ENCODE measurements at places on chromosomes 5 and 9. TPM values are rescaled to one million over a fixed set of nuclear protein-coding genes. Genes with fewer than 3 reads are reported as not detected.
A peak's percentile ranks its signal among the peaks of the same experiment; 100 is the strongest.

DNA sequence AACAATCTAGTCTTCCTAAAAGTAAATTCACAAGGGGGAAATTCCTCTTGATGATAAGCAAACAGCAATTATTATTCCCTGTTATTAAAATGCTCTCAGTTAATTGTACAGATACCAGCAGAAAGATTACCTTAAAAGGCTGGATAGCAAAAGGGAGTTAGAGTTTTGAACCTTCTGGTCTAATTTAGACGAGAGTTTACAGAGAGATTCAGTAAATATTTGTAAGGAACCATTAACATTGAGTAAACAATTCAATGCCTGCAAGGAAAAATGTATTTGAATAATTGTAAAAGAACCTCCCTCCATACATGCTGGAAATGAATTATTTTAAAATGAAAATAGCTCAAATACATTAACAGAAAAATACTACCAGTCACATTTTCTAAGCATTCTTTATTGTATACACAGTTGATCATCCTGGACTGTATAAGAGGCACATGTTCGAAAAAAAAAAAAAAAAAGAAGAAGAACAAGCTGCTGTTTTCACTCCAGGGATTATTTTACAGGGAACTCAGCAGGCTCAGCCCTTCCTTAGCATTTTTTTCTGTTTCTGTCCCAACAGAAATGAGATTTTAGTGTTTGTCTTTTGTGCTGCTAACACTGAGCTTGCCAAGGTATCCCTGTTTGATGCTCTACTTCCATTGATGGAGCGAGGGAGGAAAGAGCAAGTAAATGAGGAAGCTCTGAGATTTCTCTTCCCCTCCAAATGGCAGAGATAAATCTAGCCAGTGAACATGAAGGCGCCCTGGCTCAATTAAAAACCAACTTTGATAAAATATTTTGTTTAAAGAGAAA lies 141.1 kb downstream of the ENC1 start:
- no peak overlapping the region for H3K27ac ChIP-seq
- no peaks in the 10 kb centered on the region for H3K27me3 ChIP-seq
- no peaks in the 10 kb centered on the region for H3K36me3 ChIP-seq
- DNase-seq = no peak

GRCh38 chr5:79302454-79302853 lies 66.5 kb downstream of the JMY start:
- H3K4me3 ChIP-seq = no peak overlapping the region
- peaks cover 30% of the 10 kb centered on the region for H3K36me3 ChIP-seq
- no peaks in the 10 kb centered on the region for H3K27me3 ChIP-seq
- H3K27ac ChIP-seq = no peak overlapping the region
- DNase-seq = no peak
- H3K4me1 ChIP-seq = peaks cover 5% of the 10 kb centered on the region

GRCh38 chr5:54476682-54477081 lies 21.2 kb downstream of the HSPB3 start:
- H3K4me3 ChIP-seq = no peak overlapping the region
- no peak for DNase-seq
- H3K36me3 ChIP-seq = no peaks in the 10 kb centered on the region
- H3K4me1 ChIP-seq = no peaks in the 10 kb centered on the region

- peak; percentile 60 for DNase-seq
- peaks cover 43% of the 10 kb centered on the region for H3K27me3 ChIP-seq
- H3K4me3 ChIP-seq = peak overlapping the region; percentile 72
- no peak overlapping the region for H3K27ac ChIP-seq
- H3K36me3 ChIP-seq = no peaks in the 10 kb centered on the region
Observed at GRCh38 chr5:181207214-181207959, 2.4 kb upstream of the TRIM7 start.

GRCh38 chr9:78607853-78608252 lies 310.9 kb downstream of the PSAT1 start:
- H3K27me3 ChIP-seq = peaks cover 3% of the 10 kb centered on the region
- no peak overlapping the region for H3K27ac ChIP-seq
- H3K4me1 ChIP-seq = no peaks in the 10 kb centered on the region
- H3K4me3 ChIP-seq = no peak overlapping the region
- H3K36me3 ChIP-seq = no peaks in the 10 kb centered on the region

GRCh38 chr9:4333787-4334186 lies 33.9 kb upstream of the GLIS3 start:
- no peak overlapping the region for H3K4me3 ChIP-seq
- H3K27ac ChIP-seq = no peak overlapping the region
- H3K27me3 ChIP-seq = no peaks in the 10 kb centered on the region

DNA sequence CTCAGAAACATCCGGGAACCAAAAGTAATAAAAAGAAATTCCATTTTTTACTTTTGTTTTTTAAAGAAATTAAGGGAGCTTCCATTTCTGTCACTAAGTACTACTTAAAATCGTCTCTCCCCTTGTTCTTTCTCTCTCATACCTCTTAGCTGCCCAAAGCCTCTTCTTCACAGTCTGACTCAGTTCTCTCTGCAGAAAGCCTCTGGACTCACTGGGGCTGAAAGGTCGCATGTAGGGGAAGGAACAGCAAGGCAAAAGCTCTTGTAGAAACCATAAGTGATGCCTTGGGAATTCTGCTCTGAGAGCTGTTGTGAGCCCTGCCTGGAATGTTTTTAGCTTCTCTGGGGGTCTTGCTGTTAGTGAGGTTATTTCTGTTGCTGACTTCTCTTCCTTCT lies 100.8 kb upstream of the RANBP3L start:
- no peak for DNase-seq
- H3K27me3 ChIP-seq = no peaks in the 10 kb centered on the region
- H3K4me3 ChIP-seq = no peak overlapping the region
- H3K27ac ChIP-seq = no peak overlapping the region
- no peaks in the 10 kb centered on the region for H3K4me1 ChIP-seq

- H3K4me3 ChIP-seq = no peak overlapping the region
- H3K27me3 ChIP-seq = no peaks in the 10 kb centered on the region
- H3K4me1 ChIP-seq = no peaks in the 10 kb centered on the region
- no peak for DNase-seq
Observed at GRCh38 chr9:91522481-91522880, 98.8 kb upstream of the NFIL3 start.

GRCh38 chr5:91162534-91163381 lies 220.4 kb downstream of the ARRDC3 start:
- H3K4me3 ChIP-seq = no peak overlapping the region
- no peak overlapping the region for H3K27ac ChIP-seq
- peak; percentile 92 for DNase-seq
- H3K4me1 ChIP-seq = no peaks in the 10 kb centered on the region
- no peaks in the 10 kb centered on the region for H3K27me3 ChIP-seq

GRCh38 chr9:91757782-91758181 lies 192.2 kb downstream of the ROR2 start:
- H3K4me3 ChIP-seq = no peak overlapping the region
- H3K27ac ChIP-seq = no peak overlapping the region
- no peak for DNase-seq
- H3K4me1 ChIP-seq = peaks cover 5% of the 10 kb centered on the region
- peaks cover 4% of the 10 kb centered on the region for H3K36me3 ChIP-seq
- H3K27me3 ChIP-seq = no peaks in the 10 kb centered on the region

GRCh38 chr5:80866371-80866770 lies 93.8 kb upstream of the RASGRF2 start:
- H3K4me3 ChIP-seq = no peak overlapping the region
- H3K27me3 ChIP-seq = no peaks in the 10 kb centered on the region
- H3K36me3 ChIP-seq = no peaks in the 10 kb centered on the region
- H3K4me1 ChIP-seq = no peaks in the 10 kb centered on the region
- DNase-seq = no peak
- no peak overlapping the region for H3K27ac ChIP-seq

PTPN3 gene
- 2.2 TPM for total RNA-seq

PPP3R2 gene
- not detected for total RNA-seq

CEL gene
- total RNA-seq = 1.6 TPM

TNC gene
- total RNA-seq = 39.2 TPM

MEGF10 gene
- 8.2 TPM for total RNA-seq
